NAMALWA (cell line): ENCODE measurements at places on chromosomes 5 and 9.

GRCh38 chr5:133265720-133266526 is 214.1 kb downstream of the HSPA4 start:
- no peak for DNase-seq

- DNase-seq = no peak
These were observed 1.3 kb upstream of the FST start for GRCh38 chr5:53479045-53479589.

DNA sequence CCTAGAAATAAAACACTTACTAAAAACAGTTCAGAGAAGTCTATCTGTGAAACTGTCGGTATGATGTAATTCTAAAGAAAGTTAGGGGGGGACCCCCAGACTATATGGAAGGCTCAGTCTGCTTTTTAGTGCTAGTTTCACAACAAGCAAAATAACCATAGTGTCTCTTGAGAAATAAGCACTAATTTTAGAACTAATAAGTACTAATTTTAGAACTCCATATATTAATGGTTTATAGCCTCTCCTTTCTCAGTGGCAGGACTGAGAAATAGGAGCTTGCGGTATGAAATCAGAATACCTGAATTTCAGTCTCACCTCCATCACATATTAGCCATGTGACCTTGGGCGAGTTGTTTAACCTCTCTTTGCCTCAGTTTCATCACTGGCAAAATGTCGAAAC is 1.4 kb upstream of the PHF24 start:
- DNase-seq = no peak

- no peak for DNase-seq
These were observed 221.7 kb downstream of the DIRAS2 start for GRCh38 chr9:90420768-90421513.

- no peak for DNase-seq
These were observed 63.6 kb downstream of the PTCD2 start for GRCh38 chr5:72383726-72384125.

DNA sequence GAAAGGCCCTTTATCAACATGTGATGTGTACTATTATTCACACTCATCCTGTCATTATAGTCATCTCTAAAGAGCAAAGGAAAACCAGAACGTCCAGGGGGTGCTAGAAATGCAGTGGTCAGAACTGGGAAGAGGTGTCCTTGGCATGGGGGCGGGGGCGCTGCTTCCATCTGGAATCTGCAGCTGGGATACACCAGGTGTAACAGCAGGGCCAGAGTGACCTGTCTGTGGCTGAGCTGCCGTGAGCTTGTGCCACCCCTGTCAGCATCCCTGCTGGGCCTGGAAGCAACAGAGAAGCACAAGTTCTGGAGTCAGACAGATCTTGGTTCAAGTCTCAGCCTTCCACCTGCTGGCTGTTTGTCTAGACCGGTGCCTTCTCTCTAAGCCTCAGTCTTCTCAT is 263.3 kb upstream of the MVB12B start:
- DNase-seq = no peak

DNA sequence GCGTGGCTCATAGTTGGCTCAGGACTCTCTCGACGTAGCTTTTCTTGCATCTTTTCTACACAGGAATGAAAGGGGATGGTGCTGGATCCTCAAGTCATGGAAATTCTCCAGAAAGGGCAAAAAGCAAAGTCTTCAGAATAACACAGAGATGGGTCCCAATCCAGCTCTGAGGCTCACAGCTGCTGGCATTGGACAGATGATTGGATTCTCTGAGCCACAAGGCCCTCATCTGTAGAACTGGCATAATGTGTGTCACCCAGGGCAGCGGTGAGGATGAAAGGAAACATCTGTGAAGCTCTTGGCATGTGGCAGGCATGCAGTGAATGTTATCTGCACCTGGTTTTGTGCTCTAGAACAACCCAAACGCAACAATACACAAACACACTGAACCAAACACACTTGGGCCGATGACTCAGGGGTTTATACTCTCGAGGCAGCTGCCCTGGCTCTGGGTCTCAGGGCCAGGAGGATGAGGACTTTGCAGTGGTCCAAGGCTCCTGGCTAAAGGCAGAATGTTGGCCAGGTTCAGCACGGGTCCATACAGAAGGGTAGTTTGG is 64.0 kb upstream of the UBTD2 start:
- no peak for DNase-seq

GRCh38 chr5:128673000-128673399 is 135.0 kb upstream of the FBN2 start:
- DNase-seq = no peak

DNA sequence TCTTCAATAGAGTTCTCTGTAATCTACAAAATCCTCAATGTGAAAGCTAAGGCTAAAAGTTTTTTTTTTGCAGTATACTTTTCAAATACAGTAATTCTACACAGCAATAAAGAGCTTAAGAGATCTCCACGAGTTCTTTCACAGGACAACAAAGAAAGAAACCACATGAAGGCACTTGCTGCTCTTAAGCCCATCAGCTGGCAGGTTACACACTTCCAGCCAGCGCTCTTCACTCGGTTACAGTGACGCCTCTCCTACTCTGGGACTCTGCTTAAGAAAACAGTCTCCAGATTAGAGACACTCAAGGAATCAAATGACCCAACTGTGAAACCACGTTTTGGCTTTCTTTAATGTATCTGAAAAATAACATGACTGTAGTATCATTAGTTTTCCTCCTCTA is 85.0 kb downstream of the ROR2 start:
- no peak for DNase-seq

- DNase-seq = no peak
These were observed 17.6 kb downstream of the CAMK2A start for GRCh38 chr5:150271923-150272322.

- DNase-seq = no peak
These were observed 289.0 kb upstream of the ANKRD55 start for GRCh38 chr5:56522169-56522568.

DNA sequence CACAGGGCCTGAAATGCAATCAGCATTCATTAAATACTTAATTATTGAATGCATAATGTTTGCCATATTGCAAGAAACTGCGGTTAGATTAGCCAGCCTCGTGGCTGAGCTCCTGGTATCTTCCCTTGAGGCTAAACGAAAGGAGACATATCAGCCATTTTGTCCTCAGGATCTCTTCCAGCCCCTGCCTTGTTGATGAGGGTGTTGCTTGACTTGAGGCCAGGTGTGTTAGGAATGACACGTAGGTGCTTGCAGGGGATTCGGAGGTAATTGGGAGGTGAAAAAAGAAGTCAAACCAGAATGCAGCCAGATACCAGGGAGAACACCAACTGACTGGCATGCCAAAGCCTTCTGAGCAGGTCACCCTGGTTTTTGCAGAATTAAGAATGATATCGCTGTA is 12.5 kb downstream of the SH3RF2 start:
- no peak for DNase-seq

DNA sequence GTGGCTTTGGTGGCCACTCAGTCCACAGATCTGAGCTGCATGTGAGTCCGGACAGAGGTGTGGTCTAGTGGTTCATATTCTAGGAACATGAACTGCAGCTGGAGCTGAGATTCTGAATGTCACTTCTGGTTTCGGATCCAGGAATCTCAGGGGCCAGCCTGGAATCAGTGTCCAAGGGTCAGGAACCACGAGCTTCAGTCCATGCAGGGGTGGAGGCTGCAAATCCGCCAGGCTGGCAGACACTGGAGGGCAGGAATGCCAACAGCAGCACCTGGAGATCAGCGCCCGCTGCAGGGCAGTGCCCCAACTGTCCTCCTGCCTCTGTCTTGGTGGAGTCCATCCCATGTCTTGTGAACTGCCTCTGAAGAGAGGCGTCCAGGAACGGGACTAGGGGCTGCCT is 73.5 kb downstream of the CACNA1B start:
- DNase-seq = no peak

- no peak for DNase-seq
These were observed 39.7 kb upstream of the SLC25A51 start for GRCh38 chr9:37943345-37944265.

DNA sequence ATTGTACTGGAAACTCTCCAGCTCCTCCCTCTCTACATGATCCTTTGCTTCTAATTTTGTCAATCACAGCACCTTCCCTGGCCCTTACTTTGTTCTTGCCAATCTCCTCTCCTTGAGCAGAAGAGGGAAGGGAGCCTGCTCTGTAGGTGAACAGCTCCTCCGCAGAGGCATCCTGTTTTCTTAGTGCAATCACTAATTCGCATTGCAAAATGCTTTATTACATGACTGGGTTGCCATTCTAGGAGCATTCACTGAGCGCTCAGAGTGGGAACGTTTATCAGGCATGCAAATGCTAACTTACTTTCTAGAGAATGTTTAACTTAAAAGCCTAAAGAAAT is 416 bp upstream of the SNX18 start:
- no peak for DNase-seq

- DNase-seq = no peak
These were observed 229.7 kb upstream of the PIK3R1 start for GRCh38 chr5:67985686-67986387.

DNA sequence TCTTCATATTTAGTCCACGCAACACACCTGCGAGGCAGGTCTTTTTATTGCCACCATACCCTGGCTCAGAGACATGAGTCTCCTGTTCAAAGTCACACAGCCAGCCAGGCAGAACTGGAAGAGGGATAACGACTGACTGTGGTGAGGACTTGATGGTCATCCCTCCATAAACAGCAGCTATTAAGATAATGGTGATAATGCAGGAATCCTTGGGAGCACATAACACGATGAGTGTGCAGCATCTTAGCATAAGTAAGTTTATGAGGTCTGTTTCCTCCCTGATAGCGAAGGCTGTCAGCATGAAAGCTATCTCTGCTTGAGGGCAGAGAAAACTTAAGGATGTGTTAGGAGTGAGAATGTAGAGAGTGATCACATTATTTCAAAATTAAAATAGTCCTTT is 30.9 kb downstream of the KCTD16 start:
- no peak for DNase-seq

DNA sequence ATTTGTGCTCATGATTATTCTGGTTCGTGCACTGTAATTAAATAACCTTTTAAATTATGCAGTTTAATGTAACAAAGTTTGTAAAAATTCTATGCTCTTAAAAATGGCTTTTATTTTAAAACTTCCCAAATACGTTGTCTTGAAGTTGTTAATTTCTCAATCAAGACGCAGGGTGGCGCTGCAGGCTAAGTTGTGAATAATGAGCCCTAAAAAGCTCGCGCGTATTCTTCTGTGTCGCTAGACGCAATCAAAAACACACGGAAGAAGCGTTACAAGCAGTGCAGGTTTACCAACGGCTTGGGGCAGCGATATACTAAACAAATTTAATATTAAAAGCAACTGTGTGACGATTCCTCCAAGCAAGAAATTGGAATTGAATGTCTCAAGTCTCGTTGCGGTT is at the start of gene PCDHB4:
Gene PCDHB4 (plus strand): TSS at position 256 of the 400 bp plus-strand sequence. CDS start 181 bp downstream, outside the sequence.
- DNase-seq = no peak

GRCh38 chr9:90891308-90892040 is 89.9 kb downstream of the SYK start:
- DNase-seq = no peak

DNA sequence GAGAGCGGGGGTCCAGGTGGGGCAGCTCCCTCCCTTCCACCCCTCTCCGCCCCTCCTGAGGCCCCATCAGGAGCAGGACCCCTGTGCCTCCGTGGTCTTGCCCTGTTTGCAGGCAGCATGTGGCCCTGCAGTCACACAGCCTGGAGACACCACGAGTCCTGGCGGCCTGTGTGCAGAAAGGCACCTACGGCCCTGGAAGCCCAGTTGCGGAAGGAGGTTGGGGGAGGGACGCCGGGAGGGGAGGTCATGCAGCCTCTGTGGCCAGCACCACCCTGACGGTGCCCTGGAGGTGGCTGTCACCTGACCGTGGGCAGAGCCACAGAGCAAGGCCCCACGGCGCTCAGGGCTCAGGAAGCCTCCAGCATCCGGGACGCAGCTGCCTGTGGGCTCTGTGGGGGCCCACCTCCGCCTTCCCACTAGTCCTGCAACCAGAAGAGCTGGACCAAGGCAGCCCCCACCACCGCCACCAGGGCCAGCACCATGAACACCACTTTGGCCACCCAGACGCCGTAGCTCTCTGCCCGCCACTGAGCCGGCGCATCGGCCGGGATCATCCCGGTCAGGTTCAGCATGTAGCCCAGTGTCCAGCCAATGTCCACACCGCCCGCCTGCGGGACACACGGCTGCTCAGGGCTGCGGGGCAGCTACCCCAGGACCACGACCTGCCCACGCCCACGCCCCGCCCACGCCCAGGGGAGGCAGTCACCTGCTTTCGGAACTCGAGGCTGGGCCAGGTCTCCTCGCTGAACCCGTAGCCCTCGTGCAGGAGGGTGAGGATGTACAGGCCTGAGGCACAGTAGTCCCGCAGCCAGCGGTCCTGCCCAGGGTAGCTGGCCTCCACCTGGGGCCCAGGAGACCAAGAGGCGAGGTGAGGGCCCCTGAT is 6.4 kb downstream of the ENTPD8 start:
- DNase-seq = no peak

DNA sequence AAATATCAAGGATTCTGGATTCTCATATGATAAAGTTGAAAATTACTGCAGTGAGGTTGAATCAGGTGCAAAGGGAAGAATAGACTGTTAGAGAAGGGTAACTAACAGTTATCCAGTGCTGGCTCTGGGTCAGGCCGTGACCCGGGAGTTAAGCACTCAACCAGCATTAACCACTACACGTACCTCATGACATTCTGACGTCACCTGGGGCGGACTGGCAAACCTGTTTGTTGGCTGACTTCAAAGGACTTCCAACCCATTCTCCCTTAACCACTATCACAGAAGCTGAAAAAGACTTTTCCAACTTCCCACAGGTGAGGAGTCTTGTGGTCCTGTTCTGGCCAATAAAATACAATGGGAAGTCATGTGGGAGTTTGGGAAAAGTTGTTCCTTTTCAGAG is 268.9 kb downstream of the ENC1 start:
- DNase-seq = no peak

GRCh38 chr5:89129941-89130340 is 247.0 kb upstream of the MEF2C start:
- DNase-seq = no peak

- DNase-seq = no peak
These were observed 22.3 kb downstream of the TCF7 start for GRCh38 chr5:134136771-134137170.

DNA sequence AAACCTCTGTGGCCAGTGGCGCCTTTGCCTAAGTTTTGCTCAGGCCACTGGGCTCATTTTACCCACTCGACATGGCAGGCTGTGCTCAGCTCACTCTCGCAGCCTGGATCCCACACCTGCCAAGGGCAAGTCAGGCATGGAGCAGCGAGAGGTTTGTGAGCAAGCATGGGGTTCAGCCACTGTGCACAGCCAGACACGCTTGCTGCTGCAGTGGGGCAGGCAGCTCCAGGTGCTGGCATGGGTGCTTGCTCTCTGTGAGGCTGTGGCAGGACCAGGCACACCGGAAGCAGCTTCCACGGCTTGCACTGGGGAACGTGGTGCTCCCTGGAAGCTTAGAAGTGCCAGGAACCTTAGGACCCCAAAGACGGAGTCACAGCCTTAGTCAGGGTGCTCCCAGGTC is 470.1 kb downstream of the CDH9 start:
- no peak for DNase-seq

GRCh38 chr5:378976-379742 is 57.6 kb downstream of the AHRR start:
- no peak for DNase-seq

GRCh38 chr5:168137265-168137664 is 154.2 kb upstream of the WWC1 start:
- DNase-seq = no peak

- peak; percentile 94 for DNase-seq
These were observed 1111.8 kb downstream of the TAF11L14 start for GRCh38 chr5:18745988-18746615.

GRCh38 chr9:38467404-38467803 is 43.1 kb upstream of the IGFBPL1 start:
- DNase-seq = no peak
